ENCODE measurements at places on chromosomes 6 and 20.
A peak's percentile ranks its signal among the peaks of the same experiment; 100 is the strongest.

GRCh38 chr6:98433325-98434056, 400.9 kb upstream of the POU3F2 start:
- no peak for DNase-seq

- no peak for DNase-seq
These were observed 82.4 kb upstream of the SMLR1 start for GRCh38 chr6:130744576-130745366.

DNA sequence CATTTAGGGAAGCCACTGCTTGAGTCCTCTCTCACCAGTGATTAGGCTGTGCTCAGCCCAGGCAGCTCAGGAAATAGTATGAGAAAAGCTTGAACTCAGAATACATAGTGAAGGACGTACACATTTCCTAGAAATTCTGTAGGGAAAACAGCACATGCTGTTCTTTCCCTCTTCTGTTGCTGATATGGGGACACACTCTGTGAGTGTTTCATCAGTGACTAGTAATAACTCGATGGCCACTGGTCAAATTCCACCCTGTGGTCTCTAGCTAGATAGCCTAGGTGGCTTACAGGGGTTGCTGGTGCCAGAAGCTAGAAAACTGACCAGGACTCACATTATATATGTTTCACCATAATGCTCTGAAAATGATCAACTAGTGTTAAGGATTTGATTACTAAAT, 259.8 kb upstream of the SOX4 start:
- no peak for DNase-seq

GRCh38 chr6:158040804-158041347, 59.2 kb downstream of the SYNJ2 start:
- DNase-seq: no peak

GRCh38 chr6:90253631-90254030, 43.0 kb downstream of the BACH2 start:
- DNase-seq: no peak

DNA sequence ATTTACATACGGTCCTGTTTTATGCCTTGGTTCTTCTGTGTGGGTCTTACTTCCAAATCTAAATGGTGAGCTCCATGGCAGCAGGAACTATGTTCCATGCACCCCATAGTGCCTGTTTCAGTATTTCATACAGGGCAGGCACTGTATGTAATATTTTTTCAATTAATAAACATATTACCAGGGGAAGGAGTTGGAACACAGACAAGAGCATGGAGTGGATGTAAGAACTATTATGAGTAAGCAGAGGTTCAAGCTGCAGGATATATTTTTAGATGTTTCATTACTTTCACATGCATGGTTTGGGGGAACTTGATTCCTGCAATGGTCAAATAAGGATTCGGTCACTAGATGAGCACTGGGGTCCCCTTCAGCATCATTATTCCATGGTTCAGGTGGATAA, 108.3 kb downstream of the KIF13A start:
- DNase-seq: no peak

- DNase-seq: no peak
These were observed 93.1 kb downstream of the CHD6 start for GRCh38 chr20:41524980-41525613.

DNA sequence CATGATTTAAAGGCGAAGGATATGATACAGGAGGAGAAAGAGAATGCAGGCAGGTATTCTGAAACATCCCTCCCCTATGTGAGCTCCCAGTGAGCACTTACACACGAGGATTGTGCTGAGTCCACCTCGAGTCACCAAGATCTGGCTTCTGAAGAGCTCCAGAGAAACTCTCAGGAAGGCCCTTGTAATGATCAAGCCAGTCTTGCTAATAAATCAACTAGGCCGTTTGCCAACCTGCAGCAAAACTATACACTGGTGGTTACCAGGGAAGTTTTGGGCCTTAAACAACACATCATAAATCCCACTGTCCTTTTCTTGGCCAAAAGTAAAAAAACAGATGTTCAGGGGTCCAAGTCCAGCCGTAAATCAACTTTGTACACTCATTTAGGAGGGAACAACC, 79.2 kb downstream of the STXBP5 start:
- DNase-seq: no peak

DNA sequence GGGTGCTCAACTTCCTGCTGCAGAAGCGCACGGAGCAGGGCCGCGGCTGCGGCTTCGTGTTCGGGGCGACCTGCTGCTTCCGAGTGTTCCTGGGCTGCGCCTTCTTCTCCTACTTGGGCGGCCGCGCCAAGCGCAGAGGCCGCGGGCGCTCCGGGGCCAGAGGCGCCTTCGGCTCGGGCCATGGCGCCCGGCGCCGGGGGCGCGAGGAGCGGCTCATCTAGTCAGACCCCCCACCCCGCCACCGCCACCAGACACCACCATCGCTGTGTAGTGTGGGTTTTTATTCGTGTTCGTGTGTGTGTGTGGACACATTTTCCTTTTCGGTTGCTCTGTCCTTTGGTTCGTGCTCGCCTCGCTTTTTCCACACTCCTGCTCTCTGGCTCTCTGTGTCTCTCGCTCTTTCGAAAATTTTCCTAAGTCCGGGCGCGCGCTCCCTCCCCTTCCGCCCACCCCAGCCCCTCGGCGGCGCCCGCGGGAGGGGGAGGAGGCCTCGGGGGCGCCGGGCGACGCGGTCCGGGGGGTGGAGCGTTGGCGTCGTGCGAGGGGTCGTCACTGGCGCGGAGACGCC, 38.1 kb downstream of the GNAS start:
- DNase-seq: peak; percentile 59

GRCh38 chr6:42694586-42694985, 27.8 kb downstream of the PRPH2 start:
- DNase-seq: no peak

DNA sequence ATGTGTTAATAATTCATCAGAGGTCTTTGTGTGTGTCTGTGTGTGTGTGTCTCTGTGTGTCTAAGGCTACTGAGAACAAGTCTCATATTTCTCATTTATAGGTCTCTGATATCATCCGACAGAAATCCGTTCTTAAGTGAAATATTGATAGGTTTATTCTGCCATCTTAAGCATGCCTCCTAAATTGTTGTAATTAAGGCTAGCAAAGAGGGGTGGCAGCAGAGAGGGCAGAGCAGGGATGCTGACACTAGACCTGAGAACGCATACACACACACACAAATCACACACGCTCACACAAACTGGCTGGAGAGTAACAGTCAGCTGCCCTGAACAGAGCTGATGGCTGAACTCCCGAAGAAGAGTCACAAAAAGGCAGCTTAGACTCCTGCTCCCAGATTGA, 84.9 kb upstream of the LRFN2 start:
- no peak for DNase-seq

DNA sequence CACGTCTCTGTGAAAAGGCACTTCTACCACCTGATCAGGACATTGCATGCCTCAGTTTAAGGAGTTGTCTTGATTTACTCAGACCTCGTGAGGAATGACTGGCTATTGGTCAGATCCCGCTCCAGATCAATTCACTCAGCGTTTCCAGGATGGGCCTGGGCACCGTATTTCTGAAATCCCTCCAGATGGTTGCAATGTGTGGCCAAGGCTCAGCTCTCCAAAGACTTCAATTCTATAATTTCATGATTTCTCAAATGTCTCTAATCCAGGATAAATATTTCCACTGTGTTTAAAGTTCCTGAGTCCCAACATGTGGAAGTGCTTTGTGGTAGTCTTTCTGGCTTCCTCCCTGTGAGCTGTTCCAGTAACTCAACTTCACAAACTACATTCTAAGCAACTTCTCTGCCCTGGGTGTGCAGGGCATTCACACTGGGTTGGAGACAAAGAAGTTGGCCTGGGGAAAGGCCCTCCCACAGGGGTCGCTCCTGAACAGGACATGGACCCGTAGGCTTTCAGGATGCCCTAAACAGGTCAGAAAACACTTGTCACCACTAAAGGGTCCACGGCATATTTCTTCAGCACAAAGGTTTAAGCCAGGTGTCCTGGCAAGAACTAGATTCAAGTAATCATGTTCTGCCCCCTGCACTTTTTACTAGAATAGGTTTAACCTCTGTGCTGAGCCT, 212.1 kb downstream of the WDR27 start:
- no peak for DNase-seq

GRCh38 chr20:35650632-35651031, 14.1 kb downstream of the CPNE1 start:
- DNase-seq: no peak

DNA sequence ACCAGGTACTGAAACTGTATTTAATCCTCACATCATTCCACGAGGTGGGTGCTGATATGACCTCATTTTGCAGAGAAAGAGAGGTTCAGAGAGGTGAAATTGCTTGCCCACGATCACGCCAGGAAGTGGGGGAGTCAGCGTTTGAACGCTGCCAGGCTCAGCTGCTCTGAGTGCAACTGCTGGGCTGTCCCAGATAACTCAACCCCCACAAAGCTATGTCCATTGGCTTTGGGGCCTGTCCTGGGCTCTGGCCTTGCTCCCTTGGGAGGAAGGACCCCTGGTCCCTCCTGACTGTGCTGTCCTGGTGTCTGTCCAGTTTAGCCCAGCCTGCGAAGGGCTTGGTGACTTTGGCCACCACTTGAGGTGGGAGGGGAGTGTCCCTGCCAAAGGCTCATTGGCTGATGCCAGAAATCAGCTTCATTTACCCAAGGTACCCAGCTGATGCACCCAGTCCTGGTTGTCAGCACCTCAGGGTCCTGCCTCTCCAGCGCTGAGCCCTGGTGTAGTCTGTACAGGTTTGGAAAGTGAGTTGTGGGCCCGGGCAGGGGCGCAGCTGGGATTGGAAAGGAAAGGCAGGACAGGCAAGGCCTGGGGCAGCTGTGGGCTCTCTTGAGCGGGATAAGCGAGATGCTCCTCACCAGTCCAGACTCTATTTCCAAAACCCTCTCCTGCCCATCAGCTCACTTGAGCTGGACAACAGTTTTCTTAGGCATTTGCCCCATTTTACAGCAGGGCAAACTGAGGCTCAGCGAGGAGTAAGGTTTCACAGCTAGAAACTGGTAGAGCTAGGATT, 38.5 kb downstream of the SUN5 start:
- no peak for DNase-seq

DNA sequence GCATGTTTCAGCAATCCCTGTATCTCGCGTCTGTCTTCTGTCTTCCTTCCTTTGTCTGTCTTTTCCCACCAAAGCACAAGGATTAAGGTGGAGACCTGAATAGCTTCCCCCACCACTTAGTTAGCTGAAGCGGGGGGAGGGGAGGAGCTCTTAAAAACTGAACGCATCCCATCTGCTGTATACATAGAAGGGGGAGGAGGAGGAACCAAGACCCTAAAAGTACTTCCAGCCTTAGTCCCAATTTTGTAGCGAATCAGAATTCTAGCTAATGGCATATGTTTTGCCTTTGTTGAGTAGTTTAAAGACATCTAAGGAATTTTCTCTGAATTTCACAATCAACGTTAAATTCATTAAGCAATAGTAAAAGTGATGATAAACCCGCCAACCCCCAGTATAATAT, 47.9 kb downstream of the GNAS start:
- DNase-seq: no peak

- no peak for DNase-seq
These were observed 12.3 kb upstream of the ASF1A start for GRCh38 chr6:118881440-118882313.

DNA sequence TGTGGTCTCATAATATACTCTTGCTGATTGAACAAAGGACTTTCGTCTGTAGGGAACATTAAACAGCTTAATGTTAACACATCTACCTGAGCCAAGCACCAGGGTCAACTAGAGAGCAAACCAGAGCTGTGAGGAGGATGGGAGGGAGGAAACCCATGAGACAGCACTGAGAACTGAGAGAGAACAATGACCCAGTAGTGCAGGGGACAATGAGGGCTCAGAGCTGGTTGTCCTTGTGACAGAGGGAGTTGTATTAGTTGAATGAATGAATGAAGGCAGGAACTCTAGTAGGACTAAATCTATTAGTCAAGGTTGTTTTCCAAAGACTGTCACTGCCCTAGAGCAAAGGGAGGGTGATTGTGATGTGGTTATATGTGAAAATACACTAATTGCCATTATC, 28.2 kb upstream of the GSTA4 start:
- no peak for DNase-seq

DNA sequence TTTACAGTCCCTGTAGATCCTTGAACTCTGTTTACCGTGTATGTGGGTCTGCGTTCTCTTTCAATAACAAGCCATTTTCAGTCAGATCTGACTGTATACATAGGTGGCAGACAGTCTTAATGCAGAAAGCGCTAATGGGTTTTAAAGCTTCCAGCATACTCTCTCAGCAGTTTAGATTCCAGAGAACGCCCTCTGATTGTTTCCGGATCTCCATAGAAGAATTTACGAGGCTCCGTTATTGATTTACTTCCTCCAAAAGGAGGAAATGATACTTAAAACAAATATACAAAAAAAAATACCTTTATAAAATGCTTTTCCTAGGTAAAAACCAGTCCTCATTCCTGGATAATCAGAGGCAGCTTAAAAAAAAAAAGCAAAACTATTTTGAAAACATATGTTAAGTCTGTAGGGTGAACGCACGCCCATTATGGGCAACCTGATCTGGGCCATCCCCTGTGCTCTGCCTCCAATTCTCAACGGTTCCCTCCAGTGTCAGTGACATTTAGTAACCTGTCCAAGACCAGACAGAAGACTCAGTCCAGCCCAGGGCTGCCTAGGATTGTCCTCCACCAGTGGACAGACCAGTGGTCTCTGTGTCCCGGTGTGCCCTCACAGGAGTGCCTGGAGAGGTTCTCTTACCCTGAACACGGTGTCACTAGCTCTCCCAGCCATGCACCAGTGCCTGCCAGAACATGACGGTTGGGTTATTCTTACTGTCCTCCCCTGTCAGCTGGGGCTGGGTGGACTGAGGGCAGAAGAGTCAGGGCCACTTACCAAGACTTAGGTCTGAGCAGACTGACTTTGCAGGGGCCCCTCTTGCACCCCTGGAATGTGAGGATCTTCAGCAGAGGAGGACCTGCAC, 217.3 kb downstream of the ARID1B start:
- DNase-seq: no peak

GRCh38 chr20:13041574-13042457, 33.0 kb downstream of the SPTLC3 start:
- no peak for DNase-seq

DNA sequence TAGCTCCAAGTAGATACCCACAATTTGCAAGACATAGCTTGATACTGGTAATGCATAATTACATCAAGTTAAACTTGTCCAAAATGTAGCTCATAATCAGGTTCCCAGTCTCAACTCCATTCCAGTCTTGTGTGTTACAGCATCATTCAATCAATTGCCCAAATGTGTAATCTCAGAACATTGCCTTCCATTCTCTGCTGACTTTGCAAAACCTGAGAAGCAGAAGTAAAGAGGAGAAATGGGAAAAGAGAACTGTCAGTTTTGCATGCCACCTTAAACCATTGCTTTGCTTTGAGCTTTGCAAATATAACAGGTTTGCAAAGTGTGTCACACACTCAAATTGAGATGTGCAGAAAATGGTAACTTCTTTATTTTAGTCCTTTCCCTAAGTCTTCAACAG, 40.3 kb upstream of the CNKSR3 start:
- no peak for DNase-seq

GRCh38 chr6:144104898-144105487, 9.6 kb upstream of the SF3B5 start:
- no peak for DNase-seq

- DNase-seq: no peak
These were observed 1.5 kb downstream of the WDR27 start for GRCh38 chr6:169700296-169700695.

- DNase-seq: no peak
These were observed 198.2 kb downstream of the GMPR start for GRCh38 chr6:16436550-16436949.

GRCh38 chr6:156556811-156557210, 220.4 kb upstream of the ARID1B start:
- no peak for DNase-seq

GRCh38 chr6:167755461-167755860, 71.2 kb upstream of the AFDN start:
- DNase-seq: no peak

Data from activated CD4-positive, CD25-positive, alpha-beta regulatory T cell (primary cell).